Hematopoietic multipotent progenitor cell treated with erythropoietin and hydrocortisone succinate and interleukin-3 and kit ligand, for 15 days (in vitro differentiated cells): ENCODE measurements at places on chromosomes 2 and 18.

DNA sequence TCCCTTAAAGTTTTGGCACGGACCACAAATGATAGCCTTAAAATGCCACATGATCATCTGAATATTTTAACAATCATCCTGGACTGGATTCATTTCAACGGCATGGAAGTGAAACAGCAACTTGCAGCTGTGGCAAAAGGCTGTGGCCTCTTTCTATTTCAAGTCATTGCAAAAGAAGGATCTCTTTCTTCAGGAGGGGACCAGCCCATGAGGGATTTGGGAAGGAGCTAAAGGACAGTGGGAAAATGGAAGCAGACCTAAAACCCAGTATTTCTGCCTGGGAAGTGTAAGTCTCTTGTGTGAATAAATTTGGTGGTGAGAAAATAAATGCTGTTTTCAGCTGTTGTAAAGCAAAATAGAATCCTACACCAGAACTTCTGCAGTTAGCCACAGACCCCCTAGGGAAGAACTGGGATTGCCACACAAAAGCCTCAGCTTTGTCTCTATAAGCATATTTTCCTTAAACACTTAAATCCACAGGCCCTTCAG, 107.3 kb upstream of the ZFP36L2 start:
- DNase-seq, result no peak

DNA sequence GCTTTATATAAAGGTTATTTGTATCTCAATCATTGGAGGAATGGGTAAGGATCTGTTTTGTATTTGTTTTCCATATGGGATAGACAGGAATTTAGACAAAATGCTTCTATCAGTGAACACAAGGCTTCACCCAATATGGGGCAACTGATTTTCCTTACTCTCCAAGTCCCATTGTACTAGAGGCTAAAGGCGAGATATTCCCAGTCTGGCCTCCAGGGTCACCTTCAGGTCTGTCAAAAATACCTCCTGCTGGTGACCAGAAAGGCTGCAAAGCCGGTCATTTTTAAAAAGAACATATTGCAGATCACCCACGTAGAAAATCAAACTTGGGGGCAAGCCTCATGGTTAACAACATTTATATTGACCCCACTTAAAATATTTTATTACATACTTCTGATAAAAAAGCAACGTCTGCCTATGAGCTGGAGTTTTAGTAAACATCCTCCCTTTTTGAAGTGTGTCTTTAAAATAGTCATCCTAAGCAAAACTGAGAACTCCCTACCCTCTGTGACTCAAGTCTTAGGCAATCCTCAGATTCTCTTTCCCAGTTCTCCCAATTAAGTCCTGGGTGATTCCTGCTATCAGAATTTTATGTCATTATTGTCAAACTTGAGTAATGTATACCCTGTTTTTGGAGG, 276.6 kb downstream of the MREG start:
- no peak for DNase-seq

DNA sequence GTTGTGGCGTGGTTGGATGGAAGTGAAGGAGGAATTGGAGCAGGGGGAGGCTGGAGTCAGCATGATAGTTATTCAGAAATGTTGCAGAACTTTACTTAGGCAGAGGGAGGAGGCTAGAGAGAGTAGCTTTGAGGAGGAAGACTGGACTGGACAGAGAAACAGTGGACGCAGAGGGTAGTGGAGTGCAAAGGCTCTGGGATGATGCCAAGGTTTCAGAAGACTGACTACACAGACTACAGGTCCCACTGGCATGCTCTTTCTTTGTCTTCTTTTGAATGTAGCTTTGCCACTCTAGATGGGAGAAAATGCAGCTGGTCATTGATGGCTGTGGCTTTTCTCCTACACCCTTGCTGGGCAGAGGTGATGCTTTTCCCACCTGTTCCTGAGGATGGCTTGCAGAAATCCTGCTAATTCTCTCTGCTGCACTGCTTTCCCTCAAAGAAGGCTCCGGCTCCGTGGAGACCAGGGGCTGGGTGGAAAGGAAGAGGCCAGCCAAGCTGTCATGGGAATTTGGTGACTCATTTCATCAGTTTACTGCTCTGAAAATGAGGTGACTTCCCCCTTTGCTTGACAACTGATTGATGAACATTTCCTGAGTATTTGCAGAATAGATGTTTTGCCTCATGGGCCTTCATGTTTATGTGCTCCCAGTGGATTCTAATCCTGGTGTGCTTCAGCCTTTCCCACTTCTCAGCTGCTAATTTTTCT, 42.4 kb downstream of the MEIS1 start:
- DNase-seq, result no peak

DNA sequence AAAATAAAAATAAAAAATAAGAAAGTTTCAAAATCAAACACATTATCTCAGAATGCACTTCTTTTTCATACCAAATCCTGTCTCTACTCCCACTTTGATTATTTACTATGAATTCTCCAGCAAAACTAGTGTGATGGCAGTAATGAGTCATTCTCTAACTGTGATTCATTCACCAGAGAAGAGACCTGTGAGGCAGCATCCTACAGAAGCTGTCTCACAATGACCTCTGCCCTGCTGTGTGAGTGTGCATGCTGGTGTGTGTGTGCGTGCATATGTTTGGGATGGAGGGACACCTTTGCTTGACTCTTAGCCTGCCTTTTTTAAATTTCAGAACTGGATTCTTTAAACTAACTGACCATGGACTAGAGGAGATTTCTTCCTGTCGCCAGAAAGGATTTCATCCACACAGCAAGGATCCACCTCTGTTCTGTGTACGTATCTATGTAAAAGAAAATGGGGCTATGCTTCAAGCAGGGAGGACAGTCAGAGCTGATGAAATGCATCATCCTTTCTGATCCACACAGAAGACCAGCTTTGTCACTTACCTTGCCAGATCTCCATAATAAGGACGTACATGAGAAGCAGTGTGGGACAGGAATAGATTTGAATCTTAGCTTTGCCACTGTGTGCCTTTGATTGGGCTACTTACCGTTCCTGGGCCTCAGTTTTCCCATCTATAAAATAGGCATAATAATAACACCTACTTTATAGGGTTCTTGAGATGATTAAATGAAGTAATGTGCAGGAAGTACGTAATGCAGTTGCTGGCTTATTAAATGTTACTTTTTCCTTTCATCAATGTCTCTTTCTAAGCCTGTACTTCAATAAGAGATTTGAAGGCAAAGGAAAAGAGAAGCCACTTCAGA, 31.2 kb downstream of the STAMBP start:
- no peak for DNase-seq

- no peak for DNase-seq
These were observed 150.5 kb upstream of the NCKAP5 start for GRCh38 chr2:133718688-133719201.

- peak; percentile 17 for DNase-seq
These were observed 2.8 kb downstream of the SP9 start for GRCh38 chr2:174337337-174338146.

DNA sequence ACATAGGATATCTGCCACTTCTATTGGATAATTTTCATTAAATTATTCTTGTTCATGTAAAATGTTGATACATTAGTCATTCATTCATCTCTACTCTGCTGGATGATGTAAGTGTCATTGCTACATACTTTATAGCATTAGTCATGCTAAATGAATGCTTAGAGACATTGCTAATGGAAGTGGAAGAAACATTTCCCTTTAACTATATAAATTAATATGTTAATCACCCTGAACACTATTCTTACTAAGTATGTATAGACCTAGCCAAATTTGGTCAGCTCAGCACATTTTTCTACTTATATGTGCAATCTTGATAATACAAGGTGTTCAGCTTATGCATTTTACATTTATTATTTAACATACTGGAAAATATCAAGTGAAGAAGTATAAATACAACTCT, 160.2 kb downstream of the DPP4 start:
- DNase-seq, result no peak

- no peak for DNase-seq
These were observed 86.5 kb downstream of the ZNF516 start for GRCh38 chr18:76408480-76409067.

DNA sequence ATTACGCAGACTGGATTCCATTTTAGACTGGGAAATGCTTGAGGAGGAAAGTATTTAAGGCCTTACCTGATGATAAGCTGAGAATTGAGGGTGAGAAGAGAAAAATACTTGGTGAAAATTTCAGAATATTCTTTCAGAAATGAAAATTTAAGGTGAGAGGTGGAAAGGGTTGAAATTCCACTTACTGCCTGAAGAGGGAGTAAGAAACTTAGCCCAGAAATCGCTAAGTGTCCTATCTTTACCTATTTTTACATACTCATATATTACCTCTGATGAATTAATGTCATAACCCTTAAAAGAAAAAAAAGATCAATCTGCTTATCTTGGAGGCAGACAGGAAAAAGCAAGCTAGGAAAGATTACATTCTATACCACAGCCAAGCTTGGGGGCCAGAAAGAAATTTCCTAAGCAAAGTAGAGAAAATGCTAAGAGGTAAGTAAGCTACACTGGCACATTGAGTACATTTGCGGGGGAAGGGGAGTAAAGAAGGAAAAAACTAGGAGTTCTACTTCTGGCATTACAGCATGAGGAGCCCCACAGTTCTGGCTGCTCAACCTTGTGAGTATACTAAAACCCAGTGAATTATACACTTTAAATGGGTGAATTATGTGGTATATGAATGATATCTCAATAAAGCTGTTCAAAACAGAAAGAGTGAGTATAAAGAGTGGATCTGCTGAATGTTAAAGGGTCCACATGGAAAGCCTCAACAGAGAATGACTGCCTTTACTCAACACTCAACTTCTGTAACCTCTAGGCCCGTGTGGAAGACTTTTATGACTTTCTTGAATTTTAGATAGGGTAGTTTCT, 33.8 kb downstream of the SMC6 start:
- peak; percentile 63 for DNase-seq

- DNase-seq, result no peak
These were observed 33.6 kb downstream of the DGKD start for GRCh38 chr2:233387667-233388528.

- no peak for DNase-seq
These were observed 68.8 kb downstream of the CLHC1 start for GRCh38 chr2:55163274-55163721.

DNA sequence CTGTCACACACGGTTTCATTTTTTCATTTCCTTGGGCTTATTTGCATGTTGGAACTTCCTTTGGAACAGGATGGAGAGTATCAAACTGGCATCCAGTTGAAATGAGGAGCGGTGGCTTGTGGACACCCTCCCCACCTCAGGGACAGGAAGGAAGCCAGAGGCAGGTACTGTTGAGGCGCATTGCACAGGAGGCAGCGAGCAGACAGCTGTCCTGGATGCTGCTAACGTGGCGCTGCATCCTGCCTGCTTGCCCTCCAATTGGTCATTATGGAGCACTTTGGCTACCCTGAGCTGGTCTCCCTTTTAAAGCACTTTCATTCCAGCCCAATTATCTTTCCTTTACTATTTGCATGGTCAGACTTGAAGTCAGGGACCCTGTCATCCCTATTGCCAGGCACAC, 80.7 kb upstream of the ITGA4 start:
- no peak for DNase-seq

- no peak for DNase-seq
These were observed 531.9 kb downstream of the IRS1 start for GRCh38 chr2:226267516-226268289.
